Stimulated activated CD8-positive, alpha-beta memory T cell treated with anti-CD3 and anti-CD28 coated beads, Interleukin-15, amount 100 ng/mL, for 24 hours (primary cell): ENCODE measurements at places on chromosomes 2 and 18.

- DNase-seq, result no peak
Measured at GRCh38 chr2:197993363-197993762, 189.0 kb downstream of the PLCL1 start.

GRCh38 chr2:237540823-237541222 is 25.6 kb upstream of the PRLH start:
- no peak for DNase-seq

DNA sequence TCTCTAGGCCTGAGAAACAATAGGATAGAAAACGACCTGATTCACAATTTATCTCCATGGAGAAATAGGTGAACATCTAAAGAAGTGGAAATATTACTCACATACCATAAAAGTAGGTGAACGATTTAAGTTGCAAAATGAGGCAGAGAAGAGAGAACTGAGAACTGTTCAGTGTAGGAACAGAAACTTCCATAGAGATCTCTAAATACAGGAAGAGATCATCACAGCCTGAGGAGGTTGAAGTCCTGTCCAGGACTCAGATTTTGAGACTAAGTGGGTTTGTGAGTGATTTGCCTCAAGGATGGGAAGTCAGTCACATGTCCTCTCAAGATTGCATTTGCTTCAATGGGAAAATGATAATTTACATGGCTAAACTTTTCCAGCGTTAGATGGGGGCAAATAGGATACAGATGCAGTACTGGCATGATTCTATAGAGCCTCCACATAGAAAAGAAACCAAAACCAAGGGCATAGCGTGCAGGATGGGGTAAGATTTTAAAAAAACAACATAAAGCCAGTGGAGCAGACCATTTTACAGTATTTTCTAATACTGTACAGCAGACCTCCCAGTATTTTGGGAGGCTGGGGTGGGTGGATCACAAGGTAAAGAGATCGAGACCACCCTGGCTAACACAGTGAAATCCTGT is 68.8 kb downstream of the MEP1B start:
- DNase-seq, result no peak

- DNase-seq, result no peak
Measured at GRCh38 chr2:160522951-160523710, 29.5 kb upstream of the RBMS1 start.
